ENCODE measurements at places on chromosomes 2 and 18.
A peak's percentile ranks its signal among the peaks of the same experiment; 100 is the strongest.

DNA sequence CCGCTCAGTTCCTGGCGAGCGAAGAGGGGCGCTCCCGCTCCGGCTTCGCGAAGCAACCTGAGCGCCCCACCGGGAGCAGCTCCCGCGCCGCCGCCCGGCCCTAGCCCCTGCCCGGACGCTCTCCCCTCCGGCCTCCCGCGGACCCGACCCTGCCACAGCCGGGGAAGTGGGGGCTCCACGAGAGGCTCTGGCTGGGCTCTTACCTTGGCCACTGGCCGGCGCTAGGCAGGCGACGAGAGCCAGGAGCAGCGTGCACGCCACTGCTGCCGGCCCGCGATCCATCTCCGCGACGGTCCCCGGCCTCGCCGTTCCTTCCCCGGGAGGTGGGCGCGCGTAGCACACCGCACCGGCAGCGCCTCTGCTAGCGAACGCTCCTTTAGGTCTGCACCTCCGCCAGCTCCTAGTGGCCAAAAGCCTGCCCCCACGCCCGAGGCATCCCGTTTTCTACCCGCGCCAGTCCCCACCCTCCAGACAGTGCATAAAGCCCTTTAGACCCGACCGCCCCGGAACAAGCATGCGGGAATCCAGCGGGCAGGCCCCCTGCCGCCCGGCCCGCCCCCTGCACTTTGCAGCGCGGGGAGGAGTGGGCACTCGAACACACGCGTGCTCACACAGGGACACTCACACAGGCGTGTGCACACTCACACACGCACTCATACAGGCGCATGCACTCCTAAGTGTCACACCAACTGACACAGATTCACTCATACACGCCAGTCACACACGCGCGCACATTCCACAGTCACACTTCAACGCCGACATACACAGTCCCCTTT is at the start of gene LRP2:
TSS of gene LRP2 (minus strand) at position 417 of the 776 bp plus-strand sequence. CDS start at position 282, 135 bp downstream.
- no peak for DNase-seq

GRCh38 chr2:183088061-183088460 is 9.5 kb downstream of the DUSP19 start:
- no peak for DNase-seq

DNA sequence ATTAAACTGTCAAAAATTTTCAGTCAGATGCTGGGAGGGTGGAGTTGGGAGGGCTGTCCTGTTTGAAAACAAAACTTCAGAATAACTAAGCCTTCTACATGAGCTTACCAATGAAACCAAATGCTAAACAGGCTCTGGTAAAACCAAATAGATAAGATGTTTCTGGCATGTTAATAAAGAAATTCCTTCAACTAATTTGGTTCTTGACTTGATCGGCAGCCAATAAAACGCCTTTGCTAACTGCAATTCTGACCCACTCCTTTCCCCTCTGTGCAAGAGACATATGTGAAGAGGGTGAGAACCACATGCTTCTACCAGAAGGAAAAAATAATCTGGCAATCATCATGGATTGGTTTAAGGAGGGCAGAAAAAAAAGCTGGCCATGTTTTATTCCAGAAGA is 20.9 kb downstream of the MAP4K3 start:
- no peak for DNase-seq

DNA sequence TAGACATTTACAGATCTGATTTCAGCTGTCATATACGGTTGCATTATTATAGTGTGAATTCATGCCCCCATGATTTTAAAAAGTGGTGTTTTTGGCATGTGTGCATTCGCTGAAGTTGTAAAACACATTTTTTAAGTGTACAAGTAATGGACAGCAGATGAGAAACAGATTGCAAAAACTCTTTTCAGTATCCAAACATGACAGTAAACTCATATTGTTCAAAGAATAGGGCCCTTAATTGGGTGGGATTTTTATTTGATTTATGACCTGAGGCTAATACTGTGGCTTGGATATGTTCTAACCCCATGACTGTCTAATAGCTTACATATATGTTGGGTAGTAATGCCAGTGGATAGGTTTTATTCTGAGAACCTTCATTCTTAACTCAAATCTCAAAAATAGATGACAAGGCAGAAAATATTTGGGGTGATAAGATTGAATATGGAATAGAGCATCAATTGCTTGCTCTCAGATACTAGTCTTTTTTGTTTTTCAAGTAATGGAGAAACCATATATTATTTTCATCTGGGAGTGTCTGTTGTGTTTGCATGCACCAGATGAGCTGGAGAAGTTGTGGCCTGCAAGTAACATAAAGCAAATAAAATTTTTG is 118.6 kb downstream of the PARD3B start:
- no peak for DNase-seq

- no peak for DNase-seq
Observed at GRCh38 chr2:112529757-112530156, 12.5 kb upstream of the POLR1B start.

GRCh38 chr18:9020221-9020620 is 82.3 kb upstream of the NDUFV2 start:
- peak; percentile 25 for DNase-seq

GRCh38 chr2:60891180-60891579 is 9.8 kb downstream of the REL start:
- no peak for DNase-seq

- DNase-seq = peak; percentile 87
Observed at GRCh38 chr2:20411361-20411894, 35.4 kb upstream of the RHOB start.

- no peak for DNase-seq
Observed at GRCh38 chr2:138962686-138963085, 182.5 kb upstream of the NXPH2 start.

GRCh38 chr18:75824661-75825060 is 397.2 kb upstream of the SMIM21 start:
- DNase-seq = no peak

DNA sequence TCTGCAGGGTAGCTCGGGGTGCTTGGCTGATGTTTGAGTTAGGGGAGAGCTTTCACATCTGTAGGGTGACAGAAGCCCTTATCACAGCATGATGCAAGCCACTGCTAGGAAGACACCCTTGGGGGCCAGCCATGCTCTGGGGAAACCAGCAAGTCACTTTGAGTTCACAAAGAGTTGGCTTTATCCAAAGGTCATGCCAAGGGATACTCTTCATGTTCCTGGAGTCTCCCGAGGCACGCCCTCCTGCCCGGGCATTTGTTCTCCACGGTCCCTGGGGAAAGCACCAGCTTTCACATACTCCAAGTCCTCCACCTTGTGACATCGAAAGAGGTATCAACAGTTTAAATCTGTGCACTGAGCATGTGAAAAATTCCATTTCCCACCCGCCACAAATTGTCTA is 227.7 kb downstream of the VAPA start:
- DNase-seq = no peak

Data from epithelial cell of esophagus (primary cell).